ENCODE measurements at places on chromosomes 4 and X.

DNA sequence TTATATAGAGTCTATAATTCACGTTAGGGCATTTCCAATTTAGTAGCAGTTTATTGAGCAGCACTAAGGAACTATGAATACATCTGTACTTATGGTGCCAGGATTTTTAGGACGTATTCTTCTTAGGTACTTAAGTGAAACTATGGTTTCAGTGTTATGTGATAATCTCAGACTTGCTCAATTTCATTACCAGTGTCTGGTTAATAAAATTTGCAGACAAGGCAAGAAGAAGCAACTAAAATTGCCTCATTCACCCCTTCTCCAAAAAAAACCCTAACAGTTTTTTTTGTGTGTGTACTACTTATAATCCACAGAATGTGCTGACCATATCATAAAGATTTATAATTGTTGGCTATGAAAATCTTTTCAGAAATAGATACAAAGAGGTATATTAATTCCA is 6.0 kb upstream of the CXCL10 start:
- DNase-seq: no peak

- DNase-seq: no peak
Measured at GRCh38 chrX:17098516-17099247, 152.2 kb downstream of the REPS2 start.

- peak; percentile 69 for DNase-seq
Measured at GRCh38 chr4:187603093-187604025, 392.2 kb upstream of the ZFP42 start.

- no peak for DNase-seq
Measured at GRCh38 chr4:150827226-150827625, 187.9 kb downstream of the LRBA start.

- DNase-seq: no peak
Measured at GRCh38 chr4:16801356-16801755, 97.1 kb downstream of the LDB2 start.

GRCh38 chr4:174273930-174274329 is 9.5 kb downstream of the FBXO8 start:
- no peak for DNase-seq

- no peak for DNase-seq
Measured at GRCh38 chr4:27787195-27787594, 926.6 kb downstream of the STIM2 start.

DNA sequence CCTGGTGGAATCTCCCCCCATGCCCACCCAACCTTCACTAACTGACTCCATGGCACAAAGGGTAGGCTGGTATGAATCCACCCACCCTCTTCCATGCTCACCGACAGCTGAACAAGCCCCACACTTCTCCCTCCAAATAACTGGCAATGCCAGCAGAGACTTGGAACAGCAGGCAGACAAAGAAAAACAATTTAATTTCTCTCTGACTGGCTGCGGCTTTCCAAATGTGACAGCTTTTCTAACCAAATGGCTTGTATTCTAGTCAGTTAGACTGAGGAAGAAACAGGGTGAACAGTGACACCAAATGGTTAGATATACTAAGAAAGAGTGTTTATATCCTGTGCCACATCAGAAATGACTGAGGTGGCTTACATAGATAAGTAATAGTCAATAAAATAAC is 199.3 kb upstream of the ADAMTS3 start:
- no peak for DNase-seq

DNA sequence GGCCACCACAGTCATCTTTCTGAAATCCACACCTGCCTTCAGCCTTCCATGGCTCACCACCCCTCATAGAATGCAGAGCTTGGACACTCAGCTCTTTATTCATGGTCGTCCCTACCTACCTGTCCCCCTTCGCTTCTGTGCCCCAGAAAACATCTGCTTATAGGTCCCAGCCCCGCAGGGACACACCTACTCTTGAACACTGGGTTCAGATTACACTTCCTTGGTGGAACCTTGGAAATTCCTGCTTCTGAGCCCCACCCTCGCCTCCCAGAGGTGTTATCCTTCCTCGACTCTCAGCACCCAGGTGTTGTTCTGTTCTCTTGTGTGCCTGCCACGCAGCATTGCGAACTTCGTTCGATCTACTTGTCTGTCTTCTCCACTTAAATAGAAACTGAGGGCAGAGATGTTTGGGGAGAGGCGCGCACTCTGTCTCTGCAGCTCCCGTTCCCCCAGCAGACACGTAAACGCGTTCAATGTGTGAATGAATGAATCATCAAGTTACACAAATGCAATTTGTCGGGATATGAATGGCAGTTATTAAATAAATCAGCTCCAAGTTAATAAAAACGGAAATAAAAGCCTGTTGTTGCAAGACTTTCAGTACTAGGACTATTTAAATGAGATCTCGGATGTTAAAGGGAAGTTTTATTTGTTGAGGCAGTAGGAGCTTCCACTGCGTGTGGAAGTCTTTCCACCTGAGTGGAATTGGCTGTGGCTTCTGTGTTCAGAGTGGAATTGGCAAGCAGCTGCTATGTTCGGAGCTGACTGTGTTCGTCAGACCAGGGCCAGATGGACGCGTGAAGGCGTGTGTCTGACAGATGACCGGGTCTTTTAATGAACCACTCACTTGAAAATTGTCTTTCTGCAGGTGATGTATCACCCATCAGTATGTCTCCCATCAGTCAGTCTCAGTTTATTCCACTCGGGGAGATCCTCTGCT is 95.6 kb downstream of the STOX2 start:
- DNase-seq: no peak

DNA sequence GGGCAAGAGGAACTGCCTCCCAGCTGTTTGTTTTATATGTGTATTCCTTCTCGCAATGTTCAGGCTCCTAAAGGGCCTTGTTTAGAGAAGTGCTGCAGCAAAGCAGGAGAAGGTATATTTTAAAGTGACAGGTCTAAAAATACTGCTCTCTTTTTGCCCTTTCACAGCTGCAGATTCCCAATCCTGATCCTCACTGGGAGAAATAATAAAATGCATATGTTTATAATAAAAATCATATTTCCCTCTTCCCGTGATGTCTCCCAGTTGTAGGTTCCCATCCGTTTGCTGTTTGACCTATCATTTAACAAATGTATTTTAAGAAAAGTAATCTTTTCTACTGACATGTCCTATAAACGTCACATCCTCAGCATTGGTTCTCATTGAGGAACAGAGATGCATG is 62.7 kb upstream of the GPC4 start:
- DNase-seq: peak; percentile 14

DNA sequence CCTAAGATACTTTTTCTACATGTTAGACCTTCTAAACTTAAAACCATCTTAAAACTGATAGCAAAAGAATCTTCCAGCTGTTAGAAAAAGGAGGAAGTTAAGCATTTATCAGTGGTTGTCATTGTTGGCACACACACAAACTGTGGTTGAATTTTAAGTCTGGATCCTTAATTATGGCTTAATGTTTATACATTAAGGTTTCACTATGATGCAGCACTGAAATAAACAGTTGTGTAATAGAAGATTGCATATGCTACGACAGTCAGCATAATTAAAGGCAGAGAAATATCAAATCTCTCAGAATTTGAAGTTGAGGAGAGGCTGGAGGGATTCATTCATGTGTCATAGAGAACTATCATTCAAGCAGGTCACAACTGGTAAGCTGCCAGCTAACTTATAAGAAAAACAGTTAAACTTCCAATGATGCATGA is 32.3 kb downstream of the ADGRA3 start:
- no peak for DNase-seq

- DNase-seq: no peak
Measured at GRCh38 chrX:143466130-143466529, 51.1 kb downstream of the SPANXN3 start.

DNA sequence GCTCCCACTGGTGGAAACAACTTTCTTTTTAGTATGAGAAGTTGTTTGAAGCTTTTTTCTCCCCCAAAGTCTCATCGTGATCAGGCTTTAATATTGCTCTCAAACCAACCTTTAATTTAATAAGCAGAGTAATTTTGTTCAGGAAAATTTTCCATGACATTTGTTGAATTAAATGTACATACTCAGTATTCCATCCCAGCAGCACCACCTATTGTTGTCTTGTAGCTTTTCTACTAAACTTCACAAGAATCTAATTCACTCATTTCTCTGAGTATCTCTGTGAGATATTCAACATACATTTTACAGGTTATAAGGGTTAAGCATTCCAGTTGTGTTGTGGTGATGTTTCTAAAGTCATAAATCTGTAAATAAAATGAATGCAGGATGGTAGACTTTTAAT is 218.3 kb upstream of the HAND2 start:
- no peak for DNase-seq

DNA sequence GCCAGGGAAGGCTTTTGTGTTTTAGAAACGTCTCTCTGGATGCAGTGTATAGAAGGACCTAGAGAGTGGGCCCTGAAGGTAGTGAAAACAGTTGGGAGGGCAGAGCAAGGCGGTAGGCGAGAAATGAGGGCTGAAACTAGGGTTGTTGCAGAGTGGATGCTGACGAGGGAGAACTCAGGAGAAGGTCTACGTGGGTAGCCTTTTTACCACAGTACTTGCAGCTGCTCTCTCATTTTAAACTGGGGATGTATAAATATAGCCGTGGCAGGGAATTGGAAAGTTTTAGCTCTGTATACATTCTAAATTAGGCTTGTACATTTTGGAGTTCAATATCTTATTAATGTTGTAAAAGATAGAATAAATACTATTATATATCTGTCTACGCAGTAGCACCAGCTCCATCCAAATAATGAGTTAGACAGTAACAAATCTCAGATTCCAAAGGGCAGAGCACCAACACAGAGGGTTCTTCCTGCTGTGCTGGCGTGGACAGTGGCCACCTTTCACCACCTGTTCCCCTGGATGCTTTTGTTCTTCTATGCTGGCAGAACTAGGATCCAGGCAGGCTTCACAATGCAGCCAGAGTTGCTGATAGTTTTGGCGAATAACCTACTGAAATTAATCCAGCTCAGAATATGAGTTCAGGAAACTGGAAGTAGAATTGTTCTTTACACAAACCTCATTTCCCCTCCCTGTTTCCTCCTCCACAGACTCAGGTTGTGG is 31.7 kb downstream of the CCNG2 start:
- DNase-seq: no peak

DNA sequence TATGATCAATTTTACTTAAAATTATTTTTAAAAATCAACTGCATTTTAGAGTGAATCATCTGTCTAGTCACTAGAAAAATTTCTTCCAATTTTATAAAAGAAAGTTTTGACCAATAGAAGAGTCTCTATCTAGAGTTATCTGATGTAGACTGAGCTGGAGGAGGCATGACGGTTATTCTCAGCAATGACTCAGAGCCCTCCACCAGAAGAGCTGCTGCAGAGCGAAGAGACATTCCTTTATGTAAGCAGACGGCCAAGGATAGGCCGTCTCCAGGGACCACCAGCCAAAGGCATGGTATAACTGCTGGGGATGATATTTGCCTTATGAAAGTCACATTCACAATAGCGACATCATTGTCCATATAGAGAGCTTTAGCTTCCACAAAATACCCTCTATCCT is 23.0 kb downstream of the LDB2 start:
- DNase-seq: no peak

- DNase-seq: peak; percentile 33
Measured at GRCh38 chr4:185730387-185730786, 81.6 kb downstream of the SORBS2 start.

GRCh38 chrX:79065696-79066095 is 78.8 kb upstream of the GPR174 start:
- no peak for DNase-seq

DNA sequence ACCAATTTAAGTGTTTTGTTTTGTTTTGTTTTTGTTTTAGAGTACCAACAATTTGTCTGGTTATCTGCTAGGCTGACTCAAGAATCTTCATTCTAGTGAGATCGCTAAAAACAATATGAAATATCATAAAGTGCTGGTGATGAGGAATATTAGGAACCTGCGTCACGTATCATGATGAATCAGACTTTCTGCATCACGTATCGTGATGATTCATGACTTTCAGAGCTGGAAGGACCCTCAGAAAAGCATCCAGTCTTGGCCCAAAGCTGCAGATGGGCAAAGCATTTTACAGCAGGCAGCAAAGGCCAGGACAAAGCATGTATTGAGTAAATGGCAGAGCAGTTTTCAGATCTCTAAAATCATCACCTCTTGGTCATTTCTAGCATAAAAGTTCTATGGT is 278.0 kb upstream of the BOD1L1 start:
- DNase-seq: no peak

- DNase-seq: peak; percentile 10
Measured at GRCh38 chrX:8845060-8845459, 43.9 kb upstream of the FAM9A start.

DNA sequence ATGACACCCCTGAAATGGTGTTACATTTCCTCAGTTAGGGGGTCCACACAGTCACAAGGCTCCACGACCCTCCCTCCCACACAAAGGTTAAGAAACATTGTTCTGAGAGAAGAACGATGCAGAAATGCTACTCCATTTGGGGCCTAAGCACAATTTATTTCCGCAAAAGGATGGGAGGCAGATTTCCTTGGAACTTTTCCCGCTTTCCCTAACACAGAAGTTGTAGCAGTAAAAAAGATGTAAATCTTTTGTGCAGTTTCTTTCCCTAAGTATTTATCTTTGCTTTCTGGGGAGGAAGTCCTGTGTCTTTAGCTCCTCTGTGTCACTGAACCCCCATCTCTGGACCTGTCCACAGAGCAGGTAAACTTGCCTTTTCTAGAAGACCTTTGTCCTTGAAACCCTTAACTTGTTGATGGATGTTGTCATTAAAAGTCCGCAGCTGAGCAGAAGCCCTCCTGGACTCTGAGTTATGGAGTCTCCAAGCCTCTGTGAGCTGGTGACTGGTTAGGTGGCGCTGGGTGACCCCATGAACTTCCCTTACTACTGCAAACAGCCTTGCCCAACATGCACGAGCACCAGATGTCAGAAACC is 67.2 kb upstream of the SHISA3 start:
- no peak for DNase-seq

GRCh38 chrX:1442016-1442665 is 10.6 kb downstream of the ASMTL start:
- DNase-seq: no peak

DNA sequence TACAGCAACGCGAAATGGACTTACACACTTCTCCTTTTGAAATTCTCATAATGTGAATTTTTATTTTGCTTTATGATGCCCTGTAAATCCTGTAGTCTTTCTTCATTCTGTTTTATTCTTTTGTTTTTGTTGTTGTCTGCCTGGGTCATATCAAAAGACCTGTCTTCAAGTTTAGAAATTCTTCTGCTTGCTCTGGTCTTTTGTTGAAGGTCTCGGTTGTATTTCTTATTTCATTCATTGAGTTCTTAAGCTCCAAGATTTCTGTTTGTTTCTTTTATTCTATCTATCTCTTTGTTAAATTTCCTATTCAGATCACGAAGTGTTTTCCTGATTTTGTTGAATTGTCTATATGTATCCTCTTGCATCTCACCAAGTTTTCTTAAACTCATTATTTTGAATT is 78.1 kb downstream of the GPAT3 start:
- no peak for DNase-seq

DNA sequence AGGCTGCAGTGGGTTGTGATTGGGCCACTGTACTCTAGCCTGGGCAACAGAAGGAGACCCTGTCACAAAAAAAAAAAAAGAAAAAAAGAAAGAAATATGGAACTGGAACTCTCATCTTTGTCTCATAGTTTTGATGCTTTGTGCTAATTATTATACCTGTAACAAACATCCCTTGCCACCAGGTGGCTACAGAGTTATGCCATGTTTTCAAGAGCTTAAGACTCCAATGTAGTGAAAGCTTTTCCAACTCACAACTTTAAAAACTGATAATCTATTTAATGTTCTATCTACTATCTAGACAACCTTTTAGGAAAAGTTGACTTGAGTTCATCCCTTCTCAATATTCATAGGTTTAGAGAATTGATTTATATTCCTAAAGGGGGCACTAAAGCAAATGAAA is 42.4 kb downstream of the HTR2C start:
- DNase-seq: no peak

- DNase-seq: no peak
Measured at GRCh38 chr4:38387348-38387747, 276.7 kb upstream of the KLF3 start.

- DNase-seq: no peak
Measured at GRCh38 chr4:163495900-163496299, 1.4 kb downstream of the TMA16 start.
